ENCODE measurements at places on chromosomes 1 and 21.
A peak's percentile ranks its signal among the peaks of the same experiment; 100 is the strongest.

DNA sequence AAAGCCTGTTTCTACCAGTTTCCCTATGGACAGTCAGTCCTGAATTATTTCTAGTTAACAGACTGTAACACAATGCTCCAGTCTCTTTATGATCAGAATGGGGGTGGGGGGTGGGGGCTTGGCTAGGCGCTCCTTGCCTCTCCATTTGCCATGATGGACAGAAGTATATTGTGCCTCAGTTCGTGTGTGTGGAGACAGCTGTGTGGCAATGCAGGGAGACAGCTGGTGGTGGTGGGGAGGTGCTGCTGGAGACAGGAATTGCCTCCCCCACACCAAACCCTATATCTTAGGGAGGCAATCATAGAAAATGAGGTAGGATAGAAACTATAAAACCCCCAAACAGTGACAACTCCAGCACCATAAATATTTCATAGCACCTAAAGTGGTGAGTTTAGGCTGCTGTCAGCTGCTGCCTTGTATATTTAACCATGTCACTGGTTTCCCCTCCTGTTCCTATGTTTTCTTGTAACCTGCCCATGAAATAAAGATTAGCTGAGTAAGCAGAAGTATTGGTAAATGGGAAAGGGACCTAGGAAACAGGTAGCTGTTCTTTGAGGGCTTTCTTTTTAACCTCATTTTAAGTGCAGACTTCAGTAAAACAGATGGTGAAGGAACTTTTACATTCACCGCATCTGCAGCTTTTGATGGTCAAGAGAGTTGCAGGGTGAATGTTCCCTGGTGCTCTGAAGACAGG lies 3.4 kb downstream of the PLXNA2 start:
- no peak for DNase-seq

GRCh38 chr21:41712201-41712600 lies 54.7 kb downstream of the RIPK4 start:
- no peak for DNase-seq

DNA sequence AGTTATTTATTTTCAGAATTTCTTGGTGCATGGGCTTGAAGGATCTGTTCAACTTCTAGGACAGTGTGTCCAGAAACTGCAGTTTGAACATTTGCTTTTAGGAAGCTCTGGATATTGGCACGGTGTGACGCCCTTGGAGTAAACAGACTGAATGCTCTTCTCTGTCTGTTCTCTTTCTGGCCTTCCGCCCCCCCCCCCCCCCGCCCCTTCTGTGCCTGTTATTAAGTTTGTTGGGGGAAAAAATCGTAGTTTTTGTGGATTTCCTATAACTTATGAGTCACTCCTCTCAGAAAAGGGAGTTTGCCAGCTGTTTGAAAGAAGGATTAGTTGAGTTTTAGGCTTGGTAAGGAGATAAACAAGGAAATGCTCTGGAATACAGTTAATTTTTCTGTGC lies 1.2 kb downstream of the KCTD3 start:
- peak; percentile 6 for DNase-seq

GRCh38 chr1:67540025-67540732 lies 110.0 kb upstream of the SERBP1 start:
- DNase-seq, result no peak

DNA sequence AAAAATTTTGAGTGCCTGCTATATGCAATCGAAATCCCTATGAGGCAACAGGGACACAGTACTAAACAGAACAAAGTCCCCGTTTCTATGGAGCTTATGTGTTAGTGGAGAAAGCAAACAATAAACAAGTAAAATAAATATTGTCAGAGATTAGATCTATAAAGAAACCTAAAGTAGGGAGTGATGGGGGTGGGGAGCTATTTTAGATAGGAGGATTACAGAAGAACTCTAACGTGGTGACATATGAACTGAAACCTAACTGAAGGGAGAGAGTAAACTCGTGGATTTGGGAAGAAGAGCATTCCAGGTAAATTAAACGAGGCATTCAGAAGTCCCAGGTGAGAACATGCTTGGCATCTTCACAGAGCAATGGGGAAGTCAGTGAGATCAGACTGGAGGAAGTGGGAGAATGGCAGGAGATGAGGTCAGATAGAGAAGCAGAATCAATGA lies 154.5 kb downstream of the DENND1B start:
- no peak for DNase-seq

All from GM04504 (cell line).